Right hindlimb (tissue), 1 donor: ENCODE measurements at places on chromosomes 5 and 9.
A peak's percentile ranks its signal among the peaks of the same experiment; 100 is the strongest.

- no peak for DNase-seq
These were observed 116.5 kb downstream of the ZNF354C start for GRCh38 chr5:179176571-179177230.

GRCh38 chr9:82781921-82782392, 281.0 kb downstream of the RASEF start:
- no peak for DNase-seq

GRCh38 chr5:58680503-58680902, 97.6 kb downstream of the RAB3C start:
- no peak for DNase-seq

GRCh38 chr5:135822286-135822685, 12.2 kb upstream of the SLC25A48 start:
- no peak for DNase-seq

- DNase-seq: no peak
These were observed 115.7 kb upstream of the S1PR3 start for GRCh38 chr9:88875400-88876120.

- DNase-seq: no peak
These were observed 55.3 kb downstream of the RANBP17 start for GRCh38 chr5:170917113-170917512.

- no peak for DNase-seq
These were observed 345.9 kb upstream of the CD180 start for GRCh38 chr5:67542479-67542878.

- no peak for DNase-seq
These were observed 58.7 kb upstream of the EPB41L4B start for GRCh38 chr9:109379513-109379912.

DNA sequence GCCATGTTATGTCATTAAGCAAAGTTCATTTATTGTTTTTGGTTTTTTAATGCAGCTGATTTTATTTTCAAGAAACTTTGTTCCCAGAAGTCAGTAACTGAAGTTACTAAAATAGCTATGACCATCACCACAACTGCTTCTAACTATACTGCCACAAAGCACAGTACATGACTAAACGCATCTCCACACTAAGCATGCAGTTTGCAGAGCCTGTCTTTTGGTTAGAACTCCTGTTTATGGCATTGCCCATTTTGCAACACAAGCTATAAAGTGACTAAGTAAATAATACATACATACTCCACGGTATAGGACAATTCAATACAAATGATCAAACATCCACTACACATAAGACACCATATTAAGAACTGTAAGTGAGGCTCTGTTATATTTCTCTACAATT, 109.7 kb downstream of the MLLT3 start:
- no peak for DNase-seq

DNA sequence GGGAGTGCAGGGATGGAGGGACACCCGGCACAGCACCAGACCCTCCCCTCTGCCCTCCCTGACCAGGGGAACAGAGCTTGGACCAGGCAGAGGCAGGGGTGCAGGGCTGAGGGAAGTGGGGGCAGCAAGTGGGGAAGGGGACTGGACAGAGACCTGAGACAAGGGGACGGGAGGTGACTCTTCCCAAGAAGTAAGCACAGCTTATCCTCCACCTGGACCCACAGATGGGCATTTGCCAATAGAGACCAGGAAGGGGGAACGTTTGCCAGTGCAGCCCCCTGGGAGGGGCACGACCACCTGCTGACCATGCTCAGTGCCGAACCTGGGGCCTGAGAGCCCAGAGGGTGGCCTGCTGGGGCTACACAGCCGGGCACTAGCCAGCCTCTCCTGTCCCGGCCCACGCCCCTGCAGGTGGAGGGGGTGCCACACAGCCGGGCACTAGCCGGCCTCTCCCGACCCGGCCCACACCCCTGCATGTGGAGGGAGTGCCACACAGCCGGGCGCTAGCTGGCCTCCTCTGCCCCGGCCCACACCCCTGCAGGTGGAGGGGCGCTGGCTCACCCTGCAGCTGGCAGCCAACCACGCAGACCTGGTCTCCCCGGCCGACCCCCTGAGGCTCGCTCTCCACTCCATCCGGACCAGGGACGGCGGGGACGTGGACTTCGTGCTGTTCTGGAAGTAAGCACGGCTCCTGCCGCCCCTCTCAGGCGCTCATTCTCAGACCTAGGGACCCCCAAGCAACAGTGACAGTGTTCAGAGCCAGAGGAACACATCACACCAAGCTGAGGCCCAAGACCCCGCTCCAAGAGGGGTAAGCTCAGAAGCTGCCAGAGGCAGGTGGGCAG, 24.3 kb downstream of the GLT6D1 start:
- no peak for DNase-seq

- DNase-seq: no peak
These were observed 71.2 kb downstream of the MARCHF11 start for GRCh38 chr5:16108418-16108817.

DNA sequence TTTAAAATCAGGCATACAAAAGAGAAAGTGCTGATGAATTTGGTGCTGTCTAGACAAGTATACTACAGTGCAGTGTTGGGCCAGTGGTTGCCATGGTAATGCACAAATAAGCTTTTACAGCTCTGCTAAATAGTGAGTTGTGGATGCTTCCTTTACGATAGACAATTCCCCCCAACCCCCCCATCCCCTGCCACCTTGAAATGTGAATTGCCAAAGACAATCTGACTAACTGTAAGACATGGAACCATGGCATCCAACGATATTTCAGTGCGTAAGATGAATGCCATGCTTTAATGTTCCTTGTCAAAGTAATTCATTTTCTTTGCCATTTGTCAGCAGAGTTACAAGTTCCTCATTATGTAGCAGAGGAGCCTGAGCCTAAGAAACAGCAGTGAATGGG, 91.5 kb upstream of the NREP start:
- peak; percentile 59 for DNase-seq

- DNase-seq: no peak
These were observed 48.2 kb downstream of the RXRA start for GRCh38 chr9:134374301-134375010.

DNA sequence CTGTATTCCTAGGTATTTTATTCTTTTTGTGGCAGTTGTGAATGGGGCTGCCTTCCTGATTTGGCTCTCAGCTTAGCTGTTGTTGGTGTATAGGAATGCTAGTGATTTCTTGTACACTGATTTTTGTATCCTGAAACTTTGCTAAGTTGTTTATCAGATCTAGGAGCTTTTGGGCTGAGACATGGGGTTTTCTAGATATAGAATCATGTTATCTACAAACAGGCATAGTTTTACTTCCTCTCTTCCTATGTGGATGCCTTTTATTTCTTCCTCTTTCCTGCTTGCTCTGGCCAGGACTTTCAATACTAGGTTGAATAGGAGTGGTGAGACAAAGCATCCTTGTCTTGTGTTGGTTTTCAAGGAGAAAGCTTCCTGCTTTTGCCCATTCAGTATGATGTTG, 129.9 kb downstream of the DMXL1 start:
- no peak for DNase-seq

GRCh38 chr9:128333451-128333869, 6.9 kb upstream of the SLC27A4 start:
- DNase-seq: no peak

DNA sequence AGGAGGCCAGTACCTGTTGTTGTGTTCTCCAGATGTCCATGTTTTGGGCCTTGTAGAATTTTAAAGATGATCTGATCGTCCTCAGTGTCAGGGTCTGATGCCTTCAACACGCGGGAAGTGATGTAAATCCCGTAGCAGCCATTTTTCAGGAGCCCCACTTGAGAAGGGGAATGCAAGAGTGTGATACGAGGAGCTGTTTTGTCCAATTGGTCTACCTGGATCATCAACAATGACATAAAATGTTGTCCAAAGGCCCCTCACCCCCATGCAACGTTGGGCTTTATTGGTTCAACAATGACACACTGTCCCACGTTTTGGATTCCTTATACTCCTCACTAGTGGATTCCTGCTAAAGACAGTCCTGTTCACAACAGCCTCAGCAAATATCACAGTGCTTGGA, 48.1 kb upstream of the CER1 start:
- DNase-seq: no peak

- no peak for DNase-seq
These were observed 498.9 kb upstream of the WWC1 start for GRCh38 chr5:167792514-167792913.

GRCh38 chr9:38681747-38682227, 38.1 kb downstream of the FAM240B start:
- no peak for DNase-seq

DNA sequence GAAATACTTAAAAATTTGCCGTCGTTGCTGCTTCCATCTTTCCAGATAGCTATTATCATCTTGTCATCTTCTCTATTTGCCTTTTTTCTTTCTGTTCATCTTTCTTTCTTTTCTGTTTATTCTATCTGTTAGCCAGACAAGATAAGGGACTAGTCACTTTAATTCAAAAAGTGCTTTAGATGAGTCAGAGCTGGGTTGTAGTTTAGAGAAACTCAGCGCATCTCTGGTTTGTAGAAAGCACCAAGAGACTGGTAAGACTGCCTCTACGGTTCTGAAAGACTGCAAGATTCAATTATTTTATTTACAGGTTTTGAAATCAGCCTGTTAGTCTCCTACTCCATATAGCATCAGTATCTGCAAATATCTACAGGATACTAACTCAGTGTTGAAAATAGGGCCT, 562.8 kb upstream of the RIOK2 start:
- no peak for DNase-seq

- no peak for DNase-seq
These were observed 786.5 kb upstream of the ACO1 start for GRCh38 chr9:31597977-31598376.

DNA sequence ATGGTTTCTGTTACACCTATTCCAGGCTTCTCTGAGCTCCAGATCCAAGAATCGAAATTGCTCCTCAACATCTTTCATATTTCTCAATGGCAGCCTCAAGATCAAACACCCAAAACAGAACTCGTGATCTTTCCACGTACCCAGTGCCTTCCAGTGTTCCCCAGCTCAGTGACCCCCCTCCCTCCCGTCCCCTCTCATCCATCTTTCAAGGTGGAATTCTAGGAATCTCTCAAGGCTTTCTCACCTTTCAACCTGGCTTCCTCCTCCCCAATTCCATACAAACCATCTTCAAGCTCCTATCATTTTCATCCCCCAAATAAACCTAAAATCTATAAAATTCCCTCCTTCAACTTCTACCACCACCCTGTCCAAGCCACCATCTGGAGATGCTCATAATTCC, 615.3 kb downstream of the BNC2 start:
- DNase-seq: no peak

DNA sequence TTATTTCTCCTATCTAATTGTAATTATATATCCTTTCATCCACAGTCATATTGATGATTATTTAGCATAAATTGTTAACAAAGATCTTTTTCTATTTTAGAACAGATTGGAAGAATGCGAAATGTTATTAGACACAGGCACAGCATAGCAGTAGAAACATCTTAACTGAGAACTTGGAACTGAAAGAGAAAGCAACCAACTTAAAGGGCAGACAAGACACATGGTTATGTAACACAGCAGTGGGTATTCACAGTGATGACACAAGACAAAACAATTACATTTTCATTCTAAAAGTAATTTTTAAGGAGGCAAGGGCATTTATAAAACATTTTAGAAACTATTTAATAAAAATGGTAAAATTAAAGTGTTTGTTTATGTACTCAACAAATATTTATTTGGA, 57.7 kb upstream of the MEF2C start:
- DNase-seq: no peak

GRCh38 chr5:80117446-80117845, 82.3 kb downstream of the THBS4 start:
- DNase-seq: no peak

DNA sequence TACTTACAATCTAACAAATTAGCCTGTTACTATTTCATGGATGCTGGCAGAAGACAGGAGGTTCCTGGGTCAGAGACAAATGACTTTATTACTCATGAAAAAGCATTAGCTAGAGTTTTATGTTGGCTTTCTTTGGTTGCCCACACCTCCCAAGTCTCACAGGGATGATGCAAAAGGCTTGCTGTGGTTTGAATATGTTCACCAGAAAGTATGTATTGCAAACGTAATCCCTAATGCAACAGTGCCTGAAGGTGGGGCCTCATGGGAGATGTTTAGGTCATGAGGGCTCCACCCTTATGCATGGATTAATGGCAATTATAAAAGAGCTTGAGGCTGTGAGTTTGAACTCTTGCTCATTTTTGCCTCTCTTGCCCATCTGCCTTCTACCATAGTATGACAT, 28.5 kb downstream of the DPYSL3 start:
- no peak for DNase-seq

- no peak for DNase-seq
These were observed 122.5 kb upstream of the RASGRF2 start for GRCh38 chr5:80837679-80838078.

DNA sequence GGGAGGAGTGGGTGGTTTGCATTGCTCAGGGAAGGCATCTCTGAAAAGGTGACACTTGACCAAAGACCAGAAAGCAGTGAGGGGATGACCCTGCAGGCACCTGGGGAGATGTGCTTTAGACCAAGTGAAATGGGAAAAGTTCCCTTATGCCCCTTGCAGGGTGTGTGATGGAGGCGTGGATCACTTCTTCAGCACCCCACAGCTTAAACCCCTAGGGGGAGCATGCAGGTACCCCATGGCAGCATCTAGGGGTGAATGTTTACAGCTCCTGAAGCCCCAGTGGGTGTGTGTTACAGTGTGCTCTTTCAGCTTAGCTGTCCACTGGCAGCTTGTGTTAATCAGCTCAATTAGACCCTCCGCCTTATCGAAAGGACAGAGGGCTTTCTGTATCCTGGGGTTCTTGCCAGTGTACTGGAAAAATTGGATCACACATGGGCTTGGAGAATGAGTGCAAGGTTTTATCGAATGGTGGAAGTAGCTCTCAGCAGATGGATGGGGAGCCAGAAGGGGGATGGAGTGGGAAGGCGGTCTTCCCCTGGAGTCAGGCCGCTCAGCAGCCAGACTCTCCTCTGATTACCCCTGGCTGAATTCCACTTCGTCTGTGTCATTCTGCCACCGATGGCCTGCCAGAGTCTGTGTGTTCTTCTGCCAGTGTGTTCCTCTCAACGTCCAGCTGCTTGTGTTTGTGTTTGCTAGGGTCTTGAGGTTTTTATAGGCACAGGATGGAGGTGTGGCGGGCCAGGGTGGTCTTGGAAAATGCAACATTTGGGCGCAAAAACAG, 6.3 kb downstream of the BHMT2 start:
- no peak for DNase-seq

DNA sequence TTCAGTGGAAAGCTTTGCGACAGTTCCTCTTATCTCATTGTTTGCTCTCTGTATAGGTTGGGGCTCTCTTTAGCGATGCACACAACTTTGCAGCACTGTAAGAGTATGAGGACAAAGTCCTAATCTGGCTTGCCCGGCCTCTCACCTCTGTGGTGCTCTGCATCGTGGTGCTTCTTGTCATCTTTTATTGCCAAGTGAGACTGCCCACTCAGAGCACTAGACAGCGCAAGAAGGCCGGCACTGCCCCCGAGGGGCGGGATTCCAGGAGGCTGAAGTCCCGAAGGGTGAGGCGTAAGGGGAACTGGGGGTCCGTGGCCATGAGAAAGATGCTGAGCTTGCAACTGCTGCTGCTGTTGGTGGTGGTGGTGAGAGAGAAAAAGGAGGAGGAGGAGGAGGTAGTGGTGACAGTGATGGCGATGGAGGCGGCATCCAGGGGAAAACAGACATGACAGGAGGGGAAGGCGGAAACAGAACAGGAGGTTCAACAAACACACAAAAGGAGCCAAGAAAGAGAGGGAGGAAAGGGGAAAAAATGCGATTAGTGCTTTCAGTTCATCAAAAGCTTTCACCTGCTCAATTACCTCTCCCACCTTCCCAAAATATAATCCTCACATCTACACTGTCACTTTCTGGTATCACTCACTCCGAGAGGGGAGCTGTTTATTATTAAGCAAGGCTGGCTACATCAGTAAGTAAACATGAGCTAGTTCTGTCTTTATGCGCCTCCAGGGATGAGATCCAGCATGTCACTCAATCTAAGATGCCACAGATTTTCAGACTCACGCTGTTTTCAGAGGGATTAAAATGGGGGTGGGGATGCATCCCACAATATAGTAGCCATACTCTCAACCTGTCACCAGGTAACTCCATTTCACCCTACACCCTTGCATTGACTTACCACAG, 55.1 kb downstream of the TLE1 start:
- DNase-seq: no peak
